AG20443 (cell line): ENCODE measurements at places on chromosomes 7 and 10.
A peak's percentile ranks its signal among the peaks of the same experiment; 100 is the strongest.

DNA sequence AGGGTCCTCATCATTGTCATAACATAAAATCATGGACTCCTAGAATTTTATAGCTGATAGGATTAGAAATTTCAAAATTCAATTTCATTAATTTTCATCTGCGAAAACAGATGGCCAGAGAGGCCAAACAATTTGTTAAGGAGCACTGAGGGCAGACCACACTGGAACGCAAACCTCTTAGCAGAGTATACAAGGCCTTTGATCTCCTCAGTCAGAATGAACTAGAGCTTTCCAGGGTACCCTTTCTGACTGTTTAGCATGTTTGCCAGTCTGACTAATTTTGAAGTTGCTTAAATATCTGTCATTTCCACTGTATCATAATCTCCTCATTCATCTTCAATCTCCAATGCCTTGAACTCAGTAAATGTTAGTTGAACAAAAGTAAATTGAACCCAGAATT, 41.9 kb upstream of the ATRNL1 start:
- DNase-seq: no peak

- DNase-seq: peak; percentile 77
These were observed 30.8 kb downstream of the PRLHR start for GRCh38 chr10:118564652-118565051.

- DNase-seq: no peak
These were observed 120.4 kb downstream of the USP6NL start for GRCh38 chr10:11491087-11491486.

DNA sequence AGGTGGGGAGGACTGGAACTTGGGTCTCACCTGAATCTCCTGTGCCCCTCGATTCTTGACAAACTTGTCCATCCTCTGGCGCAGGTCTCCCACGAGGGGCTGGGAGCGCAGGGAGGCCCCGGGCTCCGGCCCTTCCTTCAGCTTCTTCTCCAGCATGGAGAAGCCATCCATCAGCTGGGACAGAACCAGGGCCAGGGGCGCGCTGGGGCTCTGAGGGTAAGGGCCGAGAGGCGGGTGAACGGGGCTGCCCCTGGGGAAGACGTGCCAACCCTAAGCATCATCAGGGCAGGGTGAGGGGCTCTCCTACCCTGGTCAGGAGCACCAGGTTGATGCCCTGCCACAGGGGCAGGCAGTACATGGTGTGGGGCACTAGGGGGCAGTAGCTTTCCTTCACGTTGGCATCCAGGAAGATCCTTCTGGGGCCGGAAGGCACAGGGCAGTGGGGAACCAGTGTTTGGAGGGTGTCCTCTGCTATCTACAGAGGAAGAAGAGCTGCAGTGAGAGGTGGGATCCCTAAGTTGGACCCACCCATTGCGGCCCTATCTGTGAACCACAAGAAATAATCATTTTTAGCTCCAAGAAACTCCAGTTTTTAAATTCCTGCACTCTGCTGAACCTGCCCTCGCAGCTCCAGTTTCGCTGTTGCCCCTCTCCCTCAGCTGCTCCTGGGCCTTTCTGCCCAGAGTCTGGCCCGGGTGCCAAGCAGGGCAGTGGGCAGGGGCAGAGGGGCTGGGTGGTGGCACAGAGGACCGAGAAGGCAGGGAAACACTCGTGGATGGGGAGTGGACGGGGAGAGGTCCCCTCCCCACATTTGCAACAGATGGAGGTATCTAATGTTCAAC, 10.8 kb upstream of the PYROXD2 start:
- peak; percentile 76 for DNase-seq

GRCh38 chr10:15780353-15781135, 60.8 kb upstream of the ITGA8 start:
- DNase-seq: no peak

- DNase-seq: peak; percentile 70
These were observed 354.1 kb upstream of the SEMA3A start for GRCh38 chr7:84548366-84549365.
